ENCODE measurements at places on chromosomes 12 and 14.

GRCh38 chr14:78129375-78129774 lies 40.8 kb upstream of the NRXN3 start:
- no peaks in the 10 kb centered on the region for H3K4me1 ChIP-seq
- H3K4me3 ChIP-seq, result no peak overlapping the region
- H3K27me3 ChIP-seq, result peaks cover 4% of the 10 kb centered on the region
- DNase-seq, result no peak
- no peaks in the 10 kb centered on the region for H3K36me3 ChIP-seq

DNA sequence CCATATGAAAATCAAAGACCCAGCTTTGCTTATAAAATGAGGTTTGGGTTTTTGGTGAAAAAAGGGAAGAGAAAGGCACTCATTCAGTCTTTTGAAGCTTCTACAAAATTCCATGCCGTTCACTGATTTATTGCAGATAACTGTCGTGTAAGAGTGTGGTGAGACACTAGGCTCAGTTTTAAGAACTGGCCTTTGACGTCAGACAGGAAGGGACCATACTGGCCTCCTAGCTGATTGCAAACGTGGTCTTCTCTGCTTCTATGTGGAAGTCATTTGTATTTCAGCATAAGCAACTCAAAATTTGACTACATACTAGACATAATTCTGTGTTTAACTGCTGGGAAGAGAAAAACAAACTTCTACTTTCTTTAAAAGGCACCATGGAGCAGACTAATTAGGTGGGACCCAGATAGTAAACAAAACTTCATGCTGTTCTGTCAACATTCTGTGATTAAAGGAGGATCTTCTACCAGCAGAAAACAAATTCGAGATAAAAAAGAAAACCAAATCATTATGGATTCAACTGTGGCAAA lies 168.7 kb downstream of the TTC7B start:
- H3K27me3 ChIP-seq, result peaks cover 7% of the 10 kb centered on the region
- no peak for DNase-seq
- H3K4me1 ChIP-seq, result peaks cover 6% of the 10 kb centered on the region
- H3K4me3 ChIP-seq, result no peak overlapping the region

GRCh38 chr12:21502164-21502496 lies 541 bp downstream of the GOLT1B start:
- DNase-seq, result no peak
- H3K4me3 ChIP-seq, result no peak overlapping the region
- H3K4me1 ChIP-seq, result peaks cover 11% of the 10 kb centered on the region
- H3K36me3 ChIP-seq, result peaks cover 5% of the 10 kb centered on the region
- H3K27ac ChIP-seq, result no peak overlapping the region

- H3K27me3 ChIP-seq, result peaks cover 1% of the 10 kb centered on the region
- peaks cover 15% of the 10 kb centered on the region for H3K4me1 ChIP-seq
- H3K4me3 ChIP-seq, result no peak overlapping the region
- no peak for DNase-seq
- peaks cover 7% of the 10 kb centered on the region for H3K36me3 ChIP-seq
These were observed 22.0 kb downstream of the PLEK2 start for GRCh38 chr14:67389811-67390534.

DNA sequence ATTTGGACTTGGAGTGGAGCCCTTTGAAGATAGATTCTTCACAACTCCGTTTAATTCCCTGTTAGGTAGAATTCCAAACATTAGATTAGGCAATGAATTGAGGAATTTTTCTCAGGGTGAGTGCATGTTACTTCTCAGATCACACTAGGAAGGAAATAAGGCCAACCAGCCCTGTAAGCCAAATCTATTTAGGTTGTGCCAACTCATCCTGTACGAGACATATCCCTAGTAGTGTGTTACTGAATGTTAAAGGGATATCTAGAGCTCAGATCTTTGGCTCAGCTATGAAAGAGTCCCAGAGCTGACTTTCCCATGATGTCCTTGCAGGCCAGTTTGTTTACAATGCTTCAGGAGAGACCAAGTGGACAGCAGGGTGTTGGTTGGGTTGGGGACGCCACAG lies 45.6 kb downstream of the GPHB5 start:
- no peak overlapping the region for H3K27ac ChIP-seq
- peaks cover 31% of the 10 kb centered on the region for H3K36me3 ChIP-seq
- DNase-seq, result no peak
- H3K27me3 ChIP-seq, result no peaks in the 10 kb centered on the region

GRCh38 chr14:37678916-37679315 lies 83.5 kb downstream of the TTC6 start:
- H3K4me1 ChIP-seq, result peaks cover 4% of the 10 kb centered on the region
- H3K27ac ChIP-seq, result no peak overlapping the region
- no peaks in the 10 kb centered on the region for H3K27me3 ChIP-seq
- no peak overlapping the region for H3K4me3 ChIP-seq
- no peak for DNase-seq

DNA sequence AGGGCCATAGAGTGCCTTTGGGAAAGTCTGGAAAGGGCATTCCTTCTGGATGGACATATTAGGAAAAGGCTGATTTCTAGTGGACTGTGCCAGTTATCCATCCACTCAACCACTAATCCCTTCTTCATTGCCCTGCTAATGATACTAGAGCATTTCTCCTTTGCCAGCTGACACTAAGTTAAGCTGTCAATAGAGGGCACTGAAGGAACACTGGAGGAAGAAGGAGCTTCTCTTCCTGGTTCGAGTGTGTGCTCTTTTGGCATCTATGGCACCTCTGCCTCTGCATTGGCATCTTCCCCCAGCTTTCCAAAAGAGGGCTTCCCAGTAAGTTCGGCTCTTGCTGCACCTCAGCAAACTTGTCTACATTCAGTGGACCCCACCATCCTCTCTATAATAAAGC lies 165.4 kb downstream of the DERA start:
- no peaks in the 10 kb centered on the region for H3K27me3 ChIP-seq
- no peak overlapping the region for H3K27ac ChIP-seq
- H3K36me3 ChIP-seq, result no peaks in the 10 kb centered on the region
- peak; percentile 15 for DNase-seq
- H3K4me1 ChIP-seq, result no peaks in the 10 kb centered on the region

- H3K27ac ChIP-seq, result no peak overlapping the region
- no peak overlapping the region for H3K4me3 ChIP-seq
- DNase-seq, result no peak
- peaks cover 26% of the 10 kb centered on the region for H3K36me3 ChIP-seq
- H3K4me1 ChIP-seq, result peaks cover 15% of the 10 kb centered on the region
These were observed 33.7 kb downstream of the GALNT4 start for GRCh38 chr12:89490922-89491321.

DNA sequence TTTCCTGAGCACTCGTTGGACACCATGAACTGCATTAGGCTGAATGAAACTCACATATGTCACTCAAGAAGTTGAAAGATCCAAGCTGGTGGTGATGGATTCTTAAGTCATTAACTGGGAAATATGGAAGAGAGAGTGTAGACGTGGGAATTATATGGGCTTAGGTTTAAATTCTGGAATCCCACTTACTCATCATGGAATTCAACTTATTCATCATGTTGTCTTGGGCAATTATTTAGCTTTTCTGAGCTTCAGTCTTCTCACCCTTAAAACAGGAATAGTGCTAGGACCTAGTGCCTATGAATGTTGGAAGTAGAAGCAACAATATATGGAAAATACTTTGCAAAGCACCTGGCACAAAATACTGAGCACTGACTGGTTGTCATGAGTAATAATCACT lies 292.4 kb upstream of the TBX3 start:
- H3K27ac ChIP-seq, result no peak overlapping the region
- no peak overlapping the region for H3K4me3 ChIP-seq
- no peak for DNase-seq
- H3K27me3 ChIP-seq, result peaks cover 1% of the 10 kb centered on the region
- no peaks in the 10 kb centered on the region for H3K36me3 ChIP-seq
- H3K4me1 ChIP-seq, result no peaks in the 10 kb centered on the region

GRCh38 chr12:92411687-92412086 lies 266.0 kb upstream of the BTG1 start:
- H3K36me3 ChIP-seq, result no peaks in the 10 kb centered on the region
- peak overlapping the region; percentile 42 for H3K27ac ChIP-seq
- H3K27me3 ChIP-seq, result no peaks in the 10 kb centered on the region
- peaks cover 14% of the 10 kb centered on the region for H3K4me1 ChIP-seq
- H3K4me3 ChIP-seq, result no peak overlapping the region
- no peak for DNase-seq

GRCh38 chr14:51880835-51881580 lies 20.6 kb downstream of the GNG2 start:
- H3K36me3 ChIP-seq, result peaks cover 4% of the 10 kb centered on the region
- DNase-seq, result no peak
- no peak overlapping the region for H3K27ac ChIP-seq
- H3K4me3 ChIP-seq, result no peak overlapping the region
- H3K27me3 ChIP-seq, result peaks cover 1% of the 10 kb centered on the region

- H3K27me3 ChIP-seq, result no peaks in the 10 kb centered on the region
- H3K36me3 ChIP-seq, result no peaks in the 10 kb centered on the region
- no peaks in the 10 kb centered on the region for H3K4me1 ChIP-seq
- H3K4me3 ChIP-seq, result no peak overlapping the region
These were observed 1419.4 kb downstream of the FSCB start for GRCh38 chr14:43087666-43088065.

GRCh38 chr14:81971911-81972310 lies 438.3 kb upstream of the SEL1L start:
- H3K27ac ChIP-seq, result no peak overlapping the region
- no peak for DNase-seq
- H3K4me1 ChIP-seq, result no peaks in the 10 kb centered on the region
- H3K27me3 ChIP-seq, result no peaks in the 10 kb centered on the region
- no peak overlapping the region for H3K4me3 ChIP-seq

DNA sequence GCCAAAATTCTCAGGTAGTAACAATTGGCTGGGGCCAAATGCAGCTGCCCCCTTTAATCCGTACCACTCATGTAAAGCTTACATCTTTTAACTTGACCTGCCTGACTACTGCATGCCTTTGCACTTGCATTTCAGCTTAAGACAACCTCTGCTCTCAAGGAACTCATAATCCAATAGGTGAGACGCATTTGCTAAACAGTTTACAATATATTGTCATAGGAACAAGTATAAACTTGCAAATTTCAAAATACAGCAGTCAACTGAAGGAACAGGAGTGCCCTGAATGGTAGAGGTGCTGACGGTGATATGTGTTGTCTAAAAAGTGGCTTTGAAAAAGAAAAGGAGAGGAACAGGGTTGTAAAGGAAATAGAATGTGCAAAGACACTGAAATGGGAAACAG lies 3.6 kb upstream of the BRMS1L start:
- H3K27ac ChIP-seq, result no peak overlapping the region
- DNase-seq, result no peak
- peaks cover 4% of the 10 kb centered on the region for H3K36me3 ChIP-seq
- H3K4me1 ChIP-seq, result peaks cover 14% of the 10 kb centered on the region

- peak overlapping the region; percentile 100 for H3K27ac ChIP-seq
- peak; percentile 57 for DNase-seq
- peaks cover 54% of the 10 kb centered on the region for H3K27me3 ChIP-seq
- H3K4me1 ChIP-seq, result peaks cover 75% of the 10 kb centered on the region
These were observed 1.1 kb upstream of the HDAC7 start for GRCh38 chr12:47820631-47821345.
